ENCODE measurements at places on chromosomes 1 and 21.

GRCh38 chr1:66695116-66695515 lies 57.1 kb upstream of the DYNLT5 start:
- no peak for DNase-seq

DNA sequence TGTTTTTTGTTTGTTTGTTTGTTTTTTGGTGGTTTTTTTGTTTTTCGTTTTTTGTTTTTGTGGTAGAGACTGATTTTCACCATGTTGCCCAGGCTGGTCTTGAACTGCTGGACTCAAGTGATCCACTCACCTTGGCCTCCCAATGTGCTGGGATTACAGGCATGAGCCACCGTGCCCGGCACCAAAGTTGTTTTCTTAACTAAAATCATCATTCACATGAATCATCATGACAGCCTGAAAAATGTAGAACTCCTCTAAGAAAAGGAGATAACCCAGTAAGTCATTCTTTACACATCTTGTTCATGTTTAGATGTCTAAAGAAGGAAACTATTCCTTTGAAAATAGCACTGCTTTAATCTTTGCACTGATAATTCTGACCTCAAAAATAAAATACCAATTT lies 37.5 kb downstream of the DISP1 start:
- no peak for DNase-seq

- no peak for DNase-seq
Observed at GRCh38 chr1:12712929-12713328, 3.0 kb upstream of the AADACL3 start.

DNA sequence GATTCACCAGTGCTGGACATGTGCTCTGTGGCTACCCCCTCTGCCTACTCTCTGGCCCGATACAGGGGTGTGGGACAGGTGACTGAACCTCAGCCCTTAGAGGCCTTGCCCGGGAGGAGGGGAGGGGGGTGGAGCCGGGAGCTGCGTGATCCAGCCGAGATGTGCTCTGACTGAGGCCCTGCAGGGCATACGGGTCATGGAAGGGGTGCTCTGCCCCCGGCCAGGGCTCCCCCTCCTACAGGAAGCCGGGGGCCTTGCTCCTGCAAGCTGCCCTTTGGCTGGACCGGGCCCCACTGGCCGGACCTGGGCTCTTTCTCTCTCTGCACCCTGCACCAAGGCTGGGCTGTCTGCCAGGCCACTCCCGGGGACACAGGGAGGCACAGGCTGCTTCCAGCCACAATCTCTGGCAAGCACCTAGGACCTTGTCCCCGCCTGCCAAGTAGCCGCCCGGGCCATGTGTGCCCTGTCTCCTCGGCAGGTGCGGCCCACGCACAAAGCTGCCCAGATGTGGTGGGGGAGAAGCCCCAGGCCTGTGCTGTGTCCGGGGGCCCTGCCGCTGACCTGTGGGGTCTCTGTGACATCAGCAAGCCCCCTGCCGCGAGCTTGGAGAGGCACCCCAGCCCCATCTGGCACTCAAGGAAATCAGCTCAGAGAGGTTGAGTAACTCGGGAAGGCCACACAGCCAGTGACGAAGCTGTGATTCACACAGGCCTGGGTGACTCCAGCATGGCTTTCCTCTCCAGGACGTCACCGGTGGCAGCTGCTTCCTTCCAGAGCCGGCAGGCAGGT lies 1.5 kb downstream of the SCNN1D start:
- no peak for DNase-seq

GRCh38 chr1:114618606-114619005 lies 37.2 kb upstream of the BCAS2 start:
- DNase-seq: no peak

DNA sequence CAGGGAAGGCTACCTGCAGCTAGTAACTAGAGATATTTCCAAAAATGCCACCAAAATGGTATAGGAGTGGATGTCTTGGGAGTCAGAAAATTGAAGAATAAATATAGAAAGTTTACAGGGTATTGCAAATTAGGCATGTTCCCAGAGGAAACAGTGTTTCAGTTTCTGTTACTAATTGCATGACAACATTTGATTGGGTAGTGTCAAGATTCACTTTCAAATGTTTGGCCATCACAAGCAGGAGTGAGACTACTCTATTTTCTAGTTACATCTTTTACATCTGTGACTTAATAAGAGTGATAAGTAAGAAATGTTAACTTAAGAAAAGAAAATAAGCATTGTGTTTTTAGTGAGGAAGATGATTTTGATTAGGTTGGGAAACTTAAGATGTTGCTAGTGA lies 30.2 kb downstream of the AMY1C start:
- no peak for DNase-seq

DNA sequence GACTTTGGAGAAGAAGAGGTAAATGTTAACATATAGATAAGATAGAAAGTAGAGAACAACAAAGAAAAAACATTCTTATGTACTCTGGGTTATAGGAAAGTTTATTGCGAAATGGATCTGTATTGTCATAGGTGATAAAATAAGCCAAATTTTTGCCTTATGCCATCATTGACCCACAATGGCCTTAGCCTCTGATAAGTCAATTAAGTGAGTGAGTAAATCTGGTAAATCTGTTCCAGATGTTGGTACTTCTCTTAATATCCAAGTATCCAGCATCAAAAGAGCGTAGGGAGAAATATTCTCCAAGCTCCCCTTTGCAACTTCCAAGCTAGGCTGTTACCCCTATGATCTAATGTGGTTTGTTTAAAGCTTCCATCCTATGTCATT lies 38.3 kb upstream of the CLCA4 start:
- DNase-seq: no peak

DNA sequence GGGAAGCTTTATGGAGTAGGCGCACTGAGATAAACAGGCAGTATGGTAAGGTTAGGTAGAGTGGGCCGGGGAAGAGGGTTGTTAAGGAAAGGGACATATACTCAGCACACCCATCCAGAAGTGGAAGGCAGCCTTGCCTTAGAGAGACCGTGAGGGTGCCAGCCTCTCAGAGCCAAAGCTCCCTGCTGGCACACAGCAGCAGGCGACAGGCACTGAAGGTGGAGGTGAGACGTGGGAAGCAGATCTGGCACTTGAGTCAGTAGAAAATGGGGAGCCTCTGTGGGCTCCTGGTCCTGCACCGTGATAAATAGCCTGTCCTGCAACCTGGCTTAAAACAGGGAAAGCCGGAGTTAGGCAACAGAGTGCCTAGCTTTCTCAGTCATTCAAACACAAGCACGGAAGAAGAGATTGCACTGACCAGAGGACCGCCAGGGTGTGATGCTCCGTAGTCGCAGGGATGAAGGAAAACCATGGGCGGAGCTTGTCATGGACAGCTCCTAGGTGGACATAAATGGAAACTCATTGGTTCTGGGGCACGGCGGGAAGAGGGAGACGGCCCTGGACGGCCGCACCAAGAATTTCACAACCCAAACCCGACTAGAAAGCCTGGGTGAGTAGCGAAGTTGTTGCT lies 15.5 kb downstream of the KCNK1 start:
- DNase-seq: no peak

- DNase-seq: no peak
Observed at GRCh38 chr1:89865498-89866382, 44.9 kb downstream of the LRRC8D start.

DNA sequence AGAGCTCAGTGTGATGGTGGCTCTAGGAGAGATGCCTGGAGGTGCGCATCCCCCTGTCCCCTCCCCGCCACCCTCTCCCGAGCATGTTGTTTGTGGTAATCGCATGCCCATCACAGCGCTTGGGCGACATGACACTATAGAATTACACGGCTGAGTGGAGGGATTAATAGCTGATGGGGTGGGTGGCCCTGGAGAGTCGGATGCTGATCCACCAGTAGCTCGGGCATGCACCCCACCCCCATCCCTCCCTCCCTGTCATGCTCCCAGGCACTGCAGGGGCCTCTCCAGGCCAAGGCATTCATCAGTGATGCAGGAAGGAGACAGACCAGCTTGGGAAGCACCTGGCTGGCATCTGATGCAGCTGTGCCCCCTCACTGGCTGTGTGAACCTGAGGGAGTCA lies 159.0 kb upstream of the IGSF21 start:
- no peak for DNase-seq

DNA sequence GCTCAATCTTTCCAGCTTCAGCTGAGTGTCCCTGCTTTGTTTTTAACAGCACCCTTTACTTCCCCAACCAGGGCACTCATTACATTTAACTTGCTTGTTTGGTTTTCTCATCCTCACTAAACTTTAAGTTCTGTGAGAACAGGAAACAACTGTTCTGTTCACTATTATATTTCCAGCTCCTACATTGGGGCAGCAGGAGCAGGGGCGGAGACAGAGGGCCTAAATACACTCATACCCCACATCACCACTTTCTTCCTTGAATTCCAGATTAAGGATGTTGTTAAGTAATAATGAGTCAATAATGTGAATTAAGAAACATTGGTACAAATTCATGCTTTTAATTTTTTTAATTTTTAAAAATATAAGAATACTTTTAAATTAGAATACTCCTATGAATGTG lies 6.0 kb downstream of the DRAM2 start:
- no peak for DNase-seq

DNA sequence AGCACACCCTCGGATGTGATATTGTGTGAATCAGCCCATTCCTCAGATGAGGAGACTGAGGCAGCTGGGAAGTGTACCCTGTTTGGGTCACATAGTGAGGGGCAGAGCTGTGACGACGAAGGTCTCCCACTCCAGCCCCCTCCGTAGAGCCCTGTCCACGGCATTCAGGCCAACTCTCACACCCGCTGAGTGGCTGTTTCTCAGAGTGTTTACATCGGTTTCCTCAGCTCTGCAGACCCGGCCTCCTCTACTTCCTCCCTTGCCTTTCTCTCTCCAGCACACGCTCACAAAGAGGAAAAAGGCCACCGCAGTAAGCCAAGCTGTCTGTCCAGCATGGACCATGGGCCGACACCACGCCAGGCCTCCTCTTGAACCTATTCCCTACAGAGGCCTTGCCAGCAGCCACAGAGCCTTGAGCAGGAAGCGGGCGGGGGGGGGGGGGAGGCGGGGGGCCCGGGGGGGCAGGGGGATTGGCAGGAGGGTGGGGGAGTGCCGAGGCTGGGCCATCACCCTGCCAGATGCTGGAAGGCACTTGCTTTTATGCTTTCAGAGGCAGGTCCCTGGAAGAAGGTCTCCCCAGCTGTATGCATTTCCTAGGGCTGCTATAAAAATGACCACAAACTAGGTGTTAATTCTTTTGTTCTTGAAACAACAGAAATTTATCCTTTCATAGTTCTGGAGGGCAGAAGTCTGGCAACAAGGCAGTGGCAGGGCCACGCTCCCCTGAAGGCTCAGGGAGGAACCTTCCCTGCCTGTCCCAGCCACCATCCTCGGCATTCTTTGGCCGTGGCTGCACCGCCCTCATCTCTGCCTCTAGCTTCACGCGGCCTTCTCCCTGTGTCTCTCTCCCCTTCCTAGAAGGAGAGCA lies 178.4 kb downstream of the PSMG1 start:
- DNase-seq: no peak

DNA sequence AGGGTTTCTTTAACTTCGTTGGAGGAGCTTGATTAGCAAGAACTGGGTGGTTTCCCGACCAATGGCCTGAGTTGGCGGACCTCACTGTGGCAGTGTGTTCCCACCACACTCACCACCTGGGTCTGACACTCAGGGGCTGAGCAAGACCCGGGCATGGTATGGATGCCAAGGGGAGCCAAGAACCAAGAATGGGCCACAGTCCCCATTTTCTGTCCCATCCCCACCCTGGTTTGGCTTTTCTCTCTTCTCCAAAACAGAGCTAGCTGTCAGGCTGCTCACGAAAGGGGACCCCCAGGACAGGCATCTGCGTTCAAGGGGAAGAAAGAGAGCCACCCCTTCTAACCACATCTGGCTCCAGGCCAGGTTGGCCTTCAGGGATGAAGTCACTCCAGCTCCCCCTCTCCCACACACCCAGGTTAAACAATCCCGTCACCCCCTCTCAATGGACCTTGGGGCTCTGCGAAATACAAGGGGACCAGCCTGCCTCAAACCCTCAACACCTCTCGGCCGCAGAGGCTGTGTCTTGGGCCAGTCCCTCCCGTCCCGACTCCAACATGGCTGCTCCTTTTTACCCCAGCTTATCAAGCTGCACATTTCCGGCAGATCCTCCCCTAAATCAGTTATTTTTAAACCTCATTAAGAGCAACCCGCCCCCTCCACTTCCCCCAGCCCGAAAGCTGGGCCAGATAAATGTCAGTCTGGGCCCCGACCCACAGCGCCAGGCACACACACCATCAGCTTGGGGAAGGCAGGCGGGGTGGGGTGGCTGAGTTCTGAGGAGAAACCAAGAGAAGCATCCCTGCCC lies 3.4 kb downstream of the TAGLN2 start:
- DNase-seq: no peak

DNA sequence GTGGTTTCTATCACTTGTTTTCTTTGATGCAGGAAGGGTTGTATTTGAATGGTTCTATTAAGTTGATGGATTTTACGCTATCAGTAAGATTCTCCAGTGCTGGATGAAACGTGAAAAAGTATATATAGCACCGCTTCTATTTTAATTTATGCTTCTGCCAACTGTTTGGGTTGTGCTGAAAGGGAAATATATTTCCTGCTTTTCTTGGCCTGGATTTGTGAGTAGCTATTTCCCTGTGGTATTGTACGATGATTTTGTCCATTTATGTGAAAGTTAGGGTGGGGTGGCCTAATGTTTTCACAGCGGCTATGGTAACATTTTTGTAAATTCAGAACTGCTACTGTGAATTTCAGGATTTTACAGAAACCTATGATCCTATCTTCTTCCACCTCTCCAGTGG lies 322 bp downstream of the C1orf162 start:
- no peak for DNase-seq

DNA sequence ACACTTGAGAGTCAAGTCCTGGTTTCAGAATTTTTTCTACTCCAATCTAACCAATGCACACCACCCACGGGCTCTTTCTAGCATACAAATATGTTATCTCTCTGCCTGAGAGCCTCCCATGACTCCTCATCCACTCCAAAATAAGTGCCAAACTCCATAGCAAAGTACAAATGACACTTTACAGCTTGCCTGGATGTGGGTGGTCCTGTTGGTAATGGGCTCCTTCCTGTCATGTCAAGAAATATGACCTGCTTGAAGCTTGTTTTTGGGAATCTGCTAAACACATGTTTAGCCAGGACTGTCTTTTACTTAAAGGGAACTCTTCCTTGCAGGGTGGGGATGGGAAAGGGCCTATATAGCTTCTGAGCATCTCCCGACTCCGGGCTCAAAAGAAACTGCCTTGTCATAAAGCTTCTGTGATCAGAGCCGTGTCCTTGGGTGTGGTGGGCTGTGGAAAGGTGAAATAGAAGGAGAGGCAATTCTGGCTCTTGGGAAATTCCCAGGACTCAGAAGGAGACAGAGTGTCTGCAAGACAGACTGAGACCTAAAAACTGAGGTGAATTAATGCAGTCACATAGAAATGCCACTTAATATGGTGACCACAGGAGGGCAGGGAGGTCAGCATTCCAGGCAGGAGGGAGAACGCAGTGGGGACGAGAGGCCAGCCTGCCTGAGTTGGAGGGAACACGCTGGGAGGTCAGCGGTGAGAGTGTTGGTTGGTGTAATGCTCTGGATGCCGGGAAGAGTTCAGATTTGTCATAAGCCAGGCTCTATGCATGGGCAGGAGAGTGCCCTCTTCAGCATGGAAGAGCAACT lies 6.1 kb upstream of the IGFN1 start:
- DNase-seq: no peak

GRCh38 chr1:205417870-205418635 lies 3.8 kb downstream of the LEMD1 start:
- no peak for DNase-seq
